ENCODE measurements at places on chromosomes 3 and 15.

GRCh38 chr15:32908135-32908801 is 190.5 kb downstream of the GREM1 start:
- H3K4me1 ChIP-seq = peaks cover 19% of the 10 kb centered on the region
- peaks cover 5% of the 10 kb centered on the region for H3K36me3 ChIP-seq
- DNase-seq = no peak
- no peaks in the 10 kb centered on the region for H3K27me3 ChIP-seq

DNA sequence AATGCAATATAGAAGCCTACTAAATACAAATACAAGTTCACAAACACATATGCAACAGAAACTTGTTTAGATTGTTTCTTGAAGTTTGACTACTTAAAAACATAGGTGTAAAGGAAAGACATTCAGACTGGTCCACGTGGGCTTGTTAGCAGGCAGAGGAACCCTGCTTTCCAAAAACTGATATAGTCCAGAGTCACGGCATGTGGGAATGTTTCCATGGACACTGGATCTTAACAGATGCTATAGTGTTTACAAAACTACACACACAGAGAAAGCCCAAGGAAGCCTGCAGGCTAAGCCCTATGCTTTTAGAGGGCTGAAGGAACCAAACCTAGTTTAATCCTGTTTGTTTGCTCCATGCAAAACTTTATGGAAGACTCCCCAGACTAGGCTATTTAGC is 45.2 kb upstream of the LRRC58 start:
- H3K27me3 ChIP-seq = no peaks in the 10 kb centered on the region
- no peaks in the 10 kb centered on the region for H3K4me1 ChIP-seq
- H3K27ac ChIP-seq = no peak overlapping the region

DNA sequence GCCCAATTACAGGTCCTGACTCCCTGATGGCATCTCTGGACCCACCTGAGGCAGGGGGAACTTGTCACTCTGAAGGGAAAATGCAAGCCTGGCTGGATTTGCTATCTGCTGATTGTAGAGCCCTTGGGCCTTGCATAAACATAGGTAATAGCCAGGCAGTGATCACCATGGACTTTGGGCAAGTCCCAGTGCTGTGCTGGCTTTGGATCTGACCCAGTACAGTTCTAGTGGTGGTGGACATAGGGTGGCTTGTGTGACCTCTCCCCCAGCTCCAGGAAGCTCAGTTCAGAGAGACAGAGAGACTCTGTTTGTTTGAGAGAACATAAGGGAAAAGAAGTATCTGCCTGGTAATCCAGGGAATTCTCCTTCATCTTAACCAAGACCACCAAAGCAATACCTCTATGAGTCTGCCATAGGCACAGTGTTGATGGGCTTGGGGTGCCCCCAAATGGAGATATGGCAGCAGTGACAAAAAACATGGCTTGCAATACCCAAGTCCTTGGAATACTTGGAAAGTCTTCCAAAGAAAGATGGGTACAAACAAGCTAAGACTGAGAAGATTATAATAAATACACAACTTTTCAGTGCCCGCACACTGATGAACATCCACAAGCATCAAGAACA is 348.5 kb downstream of the PYDC2 start:
- H3K4me3 ChIP-seq = no peak overlapping the region
- no peaks in the 10 kb centered on the region for H3K36me3 ChIP-seq
- no peak overlapping the region for H3K27ac ChIP-seq
- DNase-seq = no peak
- H3K27me3 ChIP-seq = no peaks in the 10 kb centered on the region
- no peaks in the 10 kb centered on the region for H3K4me1 ChIP-seq

DNA sequence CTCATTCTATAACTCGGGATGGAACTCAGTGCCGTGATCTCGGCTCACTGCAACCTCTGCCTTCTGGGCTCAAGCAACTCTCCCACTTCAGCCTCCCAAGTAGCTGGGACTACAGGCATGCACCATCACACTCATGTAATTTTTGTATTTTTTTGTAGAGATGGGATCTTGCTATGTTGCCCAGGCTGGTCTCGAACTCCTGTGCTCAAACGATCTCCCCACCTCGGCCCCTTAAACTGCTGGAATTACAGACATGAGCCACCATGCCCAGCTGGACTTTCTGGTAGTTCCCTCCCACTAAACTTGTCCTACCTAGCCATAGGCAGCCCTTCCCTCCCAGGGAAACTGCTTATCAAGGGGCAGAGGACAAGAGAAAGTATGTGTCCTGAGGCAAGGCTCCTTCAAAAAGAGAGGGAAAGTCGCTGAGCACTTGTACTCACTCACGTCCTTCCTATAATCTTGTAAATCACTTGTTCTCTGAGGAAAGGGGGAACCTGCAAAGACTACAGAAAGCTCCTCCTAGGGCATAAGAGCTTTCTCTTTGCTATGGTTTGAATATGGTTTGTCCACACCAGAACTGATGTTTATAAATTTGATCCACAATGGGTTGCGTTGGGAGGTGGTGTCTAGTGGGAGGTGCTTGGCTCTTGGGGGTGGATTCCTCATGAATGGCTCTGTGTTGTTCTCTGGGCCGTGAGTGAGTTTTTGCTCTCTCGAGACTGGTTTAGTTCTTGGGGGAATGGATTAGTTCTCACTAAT is 13.6 kb upstream of the TBL1XR1 start:
- H3K4me1 ChIP-seq = peaks cover 6% of the 10 kb centered on the region
- H3K27me3 ChIP-seq = no peaks in the 10 kb centered on the region
- H3K36me3 ChIP-seq = no peaks in the 10 kb centered on the region
- H3K4me3 ChIP-seq = no peak overlapping the region
- DNase-seq = no peak

DNA sequence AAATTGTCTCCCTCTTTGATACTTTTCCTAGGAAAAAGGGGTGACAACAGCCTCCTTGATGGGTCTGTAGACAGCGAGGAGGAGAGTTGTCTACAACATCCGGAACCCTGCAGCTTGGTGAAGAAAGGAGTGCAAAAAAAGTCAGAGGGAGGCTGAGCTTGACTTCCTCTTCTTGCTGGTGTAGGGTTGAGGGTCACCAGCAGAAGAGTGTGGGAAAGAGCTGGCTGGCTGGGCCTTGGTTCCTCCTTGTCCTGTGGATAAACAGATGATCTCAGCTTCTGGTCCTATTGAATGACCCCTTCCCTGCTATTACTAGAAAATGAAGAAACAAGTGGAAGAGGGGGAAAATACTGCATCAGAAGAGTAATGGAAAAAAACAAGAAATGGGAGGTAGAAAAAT is 20.4 kb downstream of the SLC7A14 start:
- H3K4me3 ChIP-seq = no peak overlapping the region
- H3K27me3 ChIP-seq = no peaks in the 10 kb centered on the region
- H3K36me3 ChIP-seq = no peaks in the 10 kb centered on the region

DNA sequence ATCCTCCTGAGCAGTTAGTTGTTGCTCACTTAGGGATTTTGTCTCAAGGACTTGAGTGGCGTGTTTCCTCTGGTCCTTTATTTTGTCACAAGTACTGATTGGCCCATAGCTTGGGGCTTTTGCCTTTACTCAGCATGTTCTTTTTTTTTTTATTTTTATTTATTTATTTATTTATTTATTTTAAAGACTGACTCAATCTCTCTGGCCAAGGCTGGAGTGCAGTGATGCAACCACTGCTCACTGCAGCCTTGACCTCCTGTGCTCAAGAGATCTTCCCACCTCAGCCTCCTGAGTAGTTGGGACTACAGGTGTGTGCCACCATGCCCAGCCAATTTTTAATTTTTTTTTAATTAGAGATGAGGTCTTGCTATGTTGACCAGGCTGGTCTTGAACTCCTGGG is 223.9 kb upstream of the TPM1 start:
- no peak overlapping the region for H3K4me3 ChIP-seq
- peaks cover 3% of the 10 kb centered on the region for H3K4me1 ChIP-seq
- H3K36me3 ChIP-seq = peaks cover 9% of the 10 kb centered on the region
- no peak for DNase-seq
- no peaks in the 10 kb centered on the region for H3K27me3 ChIP-seq
- H3K27ac ChIP-seq = no peak overlapping the region

DNA sequence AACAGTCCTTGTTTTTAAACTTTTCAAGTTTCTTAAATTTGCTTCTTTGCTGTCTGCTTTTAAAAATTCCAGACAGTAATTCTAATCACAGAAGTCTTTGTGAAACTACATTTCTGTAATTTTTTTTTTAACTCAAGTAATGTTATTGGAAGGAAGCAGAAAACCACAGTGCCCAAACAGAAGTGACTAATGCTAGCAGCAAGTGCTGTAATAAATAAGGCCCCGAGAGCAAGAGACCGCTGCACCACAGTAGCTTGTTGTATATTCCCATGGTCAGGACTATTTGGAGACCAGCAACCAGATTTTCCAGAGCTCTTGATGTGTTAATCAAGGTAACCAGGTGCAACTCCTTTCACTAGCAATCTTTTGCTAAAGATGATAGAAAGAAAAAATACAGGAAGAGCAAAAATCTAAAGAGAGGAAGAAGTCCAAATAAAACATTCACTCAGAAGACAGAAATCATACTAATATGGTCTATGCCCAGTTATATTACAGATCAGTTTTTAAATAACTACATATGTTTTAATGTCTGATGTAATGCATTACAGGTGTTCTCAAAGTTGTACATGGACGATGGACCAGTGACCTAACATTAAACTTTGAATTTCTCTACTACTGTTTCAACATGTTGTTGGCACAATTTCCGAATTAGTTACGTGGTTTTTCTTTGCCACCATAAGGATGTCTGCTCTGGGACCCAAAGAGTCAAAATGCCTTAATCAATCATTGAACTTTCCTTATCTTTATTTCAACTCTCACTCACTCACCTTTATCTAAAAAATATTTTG is 36.4 kb downstream of the WWTR1 start:
- H3K27ac ChIP-seq = peak overlapping the region; percentile 89
- H3K4me3 ChIP-seq = peak overlapping the region; percentile 7
- H3K36me3 ChIP-seq = peaks cover 5% of the 10 kb centered on the region
- H3K4me1 ChIP-seq = peaks cover 74% of the 10 kb centered on the region
- peak; percentile 72 for DNase-seq

DNA sequence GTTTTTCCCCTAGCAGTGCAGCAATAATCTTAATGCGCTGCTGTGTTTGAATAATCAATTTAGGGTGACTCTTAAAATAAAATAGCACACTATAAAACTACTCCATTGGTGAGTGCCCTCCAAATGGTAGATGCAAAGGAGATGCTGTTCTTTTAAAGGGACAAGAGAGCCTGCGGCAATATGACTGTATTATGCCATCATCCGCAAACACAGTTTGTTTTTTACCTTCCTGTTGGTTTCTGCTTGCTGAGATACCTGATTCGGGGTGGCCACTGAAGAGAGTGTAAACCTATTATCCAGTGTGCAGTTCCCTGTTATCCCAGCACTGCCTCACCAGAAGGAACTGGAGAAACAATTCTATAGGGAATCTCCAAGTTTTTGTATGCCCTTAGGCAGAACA is 523.1 kb upstream of the TGFBR2 start:
- H3K27ac ChIP-seq = no peak overlapping the region
- H3K4me3 ChIP-seq = no peak overlapping the region
- no peaks in the 10 kb centered on the region for H3K4me1 ChIP-seq
- H3K36me3 ChIP-seq = no peaks in the 10 kb centered on the region
- no peaks in the 10 kb centered on the region for H3K27me3 ChIP-seq

- H3K4me1 ChIP-seq = no peaks in the 10 kb centered on the region
- H3K27me3 ChIP-seq = no peaks in the 10 kb centered on the region
- no peak overlapping the region for H3K27ac ChIP-seq
- H3K36me3 ChIP-seq = no peaks in the 10 kb centered on the region
- no peak for DNase-seq
These were observed 27.2 kb downstream of the GSK3B start for GRCh38 chr3:120067083-120067482.

DNA sequence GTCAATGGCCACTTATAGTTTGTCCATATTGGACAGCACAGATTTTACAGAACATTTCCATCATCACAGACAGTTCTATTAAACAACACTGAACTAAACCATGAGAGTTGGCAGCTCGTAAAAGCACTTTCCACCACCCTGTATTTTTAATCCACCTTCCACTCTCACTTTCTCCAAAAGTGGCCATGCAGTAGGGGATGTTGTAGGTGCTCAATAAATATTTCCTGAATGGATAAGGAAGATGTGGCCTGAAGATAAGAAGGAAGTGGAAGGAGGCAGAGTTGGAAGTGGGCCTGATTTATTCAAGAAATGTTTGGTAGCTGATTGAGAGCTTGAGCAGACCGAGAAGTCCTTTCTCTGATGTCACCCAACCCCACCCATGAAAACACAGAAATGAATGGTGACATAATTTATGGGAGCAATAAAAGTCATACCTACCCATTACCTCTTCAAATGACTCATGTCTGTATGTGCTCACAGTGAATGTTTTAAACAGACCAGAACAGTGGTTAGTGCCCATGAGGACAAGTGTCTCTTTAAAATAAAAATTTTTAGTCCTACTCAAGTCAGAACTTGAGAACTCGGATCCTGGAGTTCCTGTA is 39.6 kb upstream of the CTNNB1 start:
- no peak for DNase-seq
- H3K36me3 ChIP-seq = no peaks in the 10 kb centered on the region
- H3K4me3 ChIP-seq = no peak overlapping the region
- H3K27ac ChIP-seq = no peak overlapping the region
- H3K4me1 ChIP-seq = no peaks in the 10 kb centered on the region
- no peaks in the 10 kb centered on the region for H3K27me3 ChIP-seq

- no peaks in the 10 kb centered on the region for H3K36me3 ChIP-seq
- no peak overlapping the region for H3K27ac ChIP-seq
- no peak overlapping the region for H3K4me3 ChIP-seq
- no peaks in the 10 kb centered on the region for H3K4me1 ChIP-seq
- DNase-seq = no peak
These were observed 243.9 kb downstream of the SHQ1 start for GRCh38 chr3:72604328-72604727.

DNA sequence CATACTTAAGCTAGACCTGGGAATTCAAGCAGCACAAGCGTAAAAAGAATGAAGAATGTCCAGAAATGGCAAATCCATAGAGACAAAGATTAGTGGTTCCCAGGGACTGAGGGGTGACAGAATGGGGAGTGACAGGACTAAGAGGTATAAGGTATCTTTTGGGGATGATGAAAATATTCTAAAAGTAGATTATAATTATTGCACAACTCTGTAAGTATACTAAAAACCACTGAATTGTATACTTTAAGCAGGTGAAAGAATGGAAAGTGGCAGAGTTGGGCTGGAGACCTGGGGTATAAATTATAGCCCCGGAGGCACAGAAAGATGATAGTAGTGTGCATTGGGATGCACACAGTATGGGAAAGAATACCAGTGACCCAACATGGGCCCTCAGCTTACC is 5.6 kb downstream of the BRK1 start:
- peaks cover 13% of the 10 kb centered on the region for H3K36me3 ChIP-seq
- H3K27me3 ChIP-seq = no peaks in the 10 kb centered on the region
- H3K4me1 ChIP-seq = peaks cover 13% of the 10 kb centered on the region
- no peak overlapping the region for H3K27ac ChIP-seq
- H3K4me3 ChIP-seq = no peak overlapping the region

- H3K4me3 ChIP-seq = no peak overlapping the region
- H3K27ac ChIP-seq = no peak overlapping the region
- H3K36me3 ChIP-seq = no peaks in the 10 kb centered on the region
- H3K4me1 ChIP-seq = peaks cover 43% of the 10 kb centered on the region
- no peaks in the 10 kb centered on the region for H3K27me3 ChIP-seq
These were observed 115.2 kb downstream of the TIGIT start for GRCh38 chr3:114408736-114409670.

GRCh38 chr3:71366988-71367604 is 216.4 kb downstream of the FOXP1 start:
- peaks cover 13% of the 10 kb centered on the region for H3K4me1 ChIP-seq
- H3K36me3 ChIP-seq = no peaks in the 10 kb centered on the region
- DNase-seq = no peak

- H3K27ac ChIP-seq = peak overlapping the region; percentile 65
- H3K4me1 ChIP-seq = peaks cover 21% of the 10 kb centered on the region
- H3K4me3 ChIP-seq = peak overlapping the region; percentile 92
- H3K27me3 ChIP-seq = no peaks in the 10 kb centered on the region
These were observed 1.4 kb downstream of the WDR76 start for GRCh38 chr15:43828061-43828657.

- H3K27me3 ChIP-seq = peaks cover 9% of the 10 kb centered on the region
- peaks cover 9% of the 10 kb centered on the region for H3K4me1 ChIP-seq
These were observed 16.7 kb upstream of the WNT7A start for GRCh38 chr3:13896473-13897154.

Data from osteoblast (primary cell).